Muscle of leg (tissue), 16 donors: ENCODE measurements at places on chromosomes 3 and 15. TPM values are rescaled to one million over a fixed set of nuclear protein-coding genes. Genes with fewer than 3 reads are reported as not detected.

DNA sequence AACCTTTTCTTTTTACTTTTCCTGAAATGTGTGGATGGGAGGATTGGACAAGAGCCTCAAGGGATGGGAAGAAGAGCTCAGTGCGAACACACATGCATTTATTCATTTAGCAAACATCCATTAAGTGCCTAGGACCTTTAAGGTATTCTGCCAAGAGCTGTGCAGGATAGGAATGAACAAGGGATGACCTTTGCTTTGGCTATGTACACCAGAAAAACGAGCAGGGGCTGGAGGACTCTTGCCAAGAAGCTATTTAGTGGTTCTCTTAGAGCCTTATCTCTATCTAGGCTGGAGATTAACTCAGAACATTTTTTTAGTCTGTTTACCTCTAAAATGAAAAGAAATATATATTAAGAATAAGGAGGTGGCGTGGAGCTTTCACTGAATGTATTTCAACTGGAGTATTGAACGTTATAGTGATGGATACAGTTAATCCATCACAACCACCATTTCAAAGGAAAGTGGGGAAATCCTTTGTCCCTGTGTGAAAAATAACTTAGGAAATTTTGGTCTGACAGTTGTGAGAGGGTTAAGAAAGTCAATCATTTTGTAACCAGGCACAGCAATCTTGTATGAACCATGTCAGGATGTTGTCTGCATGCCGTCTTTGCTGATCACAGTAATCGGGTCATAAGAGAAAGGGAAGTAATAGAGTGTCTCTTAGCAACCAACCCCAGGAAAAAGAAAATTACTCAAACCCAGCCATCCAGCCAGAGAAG, 279.0 kb downstream of the LPP start:
- DNase-seq = peak; percentile 67
- no peaks in the 10 kb centered on the region for H3K4me1 ChIP-seq
- no peaks in the 10 kb centered on the region for H3K36me3 ChIP-seq
- no peak overlapping the region for H3K27ac ChIP-seq
- H3K4me3 ChIP-seq = no peak overlapping the region

GRCh38 chr15:34055868-34056595, 17.0 kb upstream of the AVEN start:
- H3K27ac ChIP-seq = no peak overlapping the region
- H3K4me3 ChIP-seq = no peak overlapping the region
- no peaks in the 10 kb centered on the region for H3K27me3 ChIP-seq
- H3K4me1 ChIP-seq = no peaks in the 10 kb centered on the region
- H3K36me3 ChIP-seq = no peaks in the 10 kb centered on the region

GRCh38 chr3:55297245-55297644, 189.9 kb downstream of the WNT5A start:
- H3K4me1 ChIP-seq = no peaks in the 10 kb centered on the region
- H3K27ac ChIP-seq = no peak overlapping the region
- no peak for DNase-seq
- H3K4me3 ChIP-seq = no peak overlapping the region

DNA sequence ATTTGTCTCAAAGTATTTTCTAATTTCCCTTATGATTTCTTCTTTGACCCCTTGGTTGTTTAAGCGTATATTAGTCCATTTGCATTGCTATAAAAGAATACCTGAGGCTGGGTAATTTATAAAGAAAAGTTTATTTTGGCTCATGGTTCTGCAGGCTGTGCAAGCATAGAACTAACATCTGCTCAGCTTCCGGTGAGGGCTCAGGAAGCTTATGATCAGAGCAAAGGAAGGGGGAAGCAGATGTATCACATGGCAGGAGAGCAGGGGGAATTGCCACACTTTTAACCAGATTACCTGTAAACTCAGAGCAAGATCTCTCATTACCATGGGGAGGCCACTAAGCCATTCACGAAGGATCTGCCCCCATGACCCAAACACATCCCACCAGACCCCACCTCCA, 148.2 kb downstream of the PDE8A start:
- H3K4me1 ChIP-seq = no peaks in the 10 kb centered on the region
- no peaks in the 10 kb centered on the region for H3K27me3 ChIP-seq
- H3K27ac ChIP-seq = no peak overlapping the region
- H3K4me3 ChIP-seq = no peak overlapping the region

ARHGAP31 gene
- 10.5 TPM for total RNA-seq

CHRNA7 gene
- 0.84 TPM for total RNA-seq

DNA sequence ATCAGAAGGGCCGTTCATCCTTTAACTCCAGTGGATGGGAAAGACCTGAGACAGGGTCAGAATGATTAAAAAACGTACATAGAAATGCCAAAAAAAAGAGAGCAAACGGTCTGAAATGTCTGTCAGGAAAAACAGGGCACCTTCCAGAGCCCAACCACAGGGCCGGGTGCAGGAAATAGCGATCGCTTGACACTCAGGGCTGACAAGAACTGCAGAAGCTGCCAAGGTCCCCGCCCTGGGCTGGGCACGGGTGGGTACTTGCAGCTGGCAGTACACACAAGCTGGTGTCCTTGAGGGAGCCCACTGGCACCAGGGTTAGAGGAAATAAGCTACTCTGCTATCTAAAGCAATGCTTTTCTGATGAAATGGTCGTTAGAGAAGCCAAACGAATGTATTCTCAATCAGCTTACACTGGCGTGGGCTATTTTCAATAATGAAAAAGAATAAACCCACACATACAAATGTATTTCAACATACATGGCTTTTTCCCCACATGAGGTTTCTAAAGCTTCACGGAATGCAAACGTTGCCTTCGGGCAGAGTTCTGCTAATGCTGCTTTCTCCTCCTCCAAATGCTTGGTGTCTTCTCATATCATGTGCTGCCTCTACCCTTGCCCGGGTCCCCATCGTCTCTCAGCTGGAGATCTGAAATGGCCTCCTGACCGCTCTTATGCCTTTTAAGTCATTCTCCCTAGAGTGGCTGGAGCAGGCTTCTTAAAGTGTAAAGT, 15.6 kb downstream of the FRMD4B start:
- no peaks in the 10 kb centered on the region for H3K4me1 ChIP-seq
- H3K36me3 ChIP-seq = no peaks in the 10 kb centered on the region
- H3K27ac ChIP-seq = no peak overlapping the region
- H3K4me3 ChIP-seq = no peak overlapping the region
- peak; percentile 67 for DNase-seq

LRRC31 gene
- not detected for total RNA-seq

DNA sequence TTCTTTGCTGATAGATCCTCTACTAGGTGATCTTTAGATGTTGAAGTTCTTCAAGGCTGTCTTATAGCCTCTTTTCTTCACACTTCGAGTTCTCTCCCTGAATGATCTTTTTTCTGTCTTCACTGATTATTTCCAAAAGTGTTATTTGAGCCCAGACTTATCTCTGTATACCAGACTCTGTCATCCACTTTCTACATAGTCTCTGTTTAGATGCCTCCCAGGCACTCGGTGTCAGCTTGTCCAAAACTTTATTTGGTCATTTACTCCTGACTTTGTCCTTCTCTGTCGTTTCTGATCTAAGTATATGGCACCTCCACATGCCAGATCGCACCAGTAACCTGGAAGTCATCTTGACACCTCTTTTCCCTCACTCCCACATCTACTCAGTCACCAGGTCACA, 27.6 kb downstream of the KLHL18 start:
- H3K36me3 ChIP-seq = no peaks in the 10 kb centered on the region
- no peak for DNase-seq
- H3K4me3 ChIP-seq = no peak overlapping the region
- H3K4me1 ChIP-seq = no peaks in the 10 kb centered on the region
- no peak overlapping the region for H3K27ac ChIP-seq

DNA sequence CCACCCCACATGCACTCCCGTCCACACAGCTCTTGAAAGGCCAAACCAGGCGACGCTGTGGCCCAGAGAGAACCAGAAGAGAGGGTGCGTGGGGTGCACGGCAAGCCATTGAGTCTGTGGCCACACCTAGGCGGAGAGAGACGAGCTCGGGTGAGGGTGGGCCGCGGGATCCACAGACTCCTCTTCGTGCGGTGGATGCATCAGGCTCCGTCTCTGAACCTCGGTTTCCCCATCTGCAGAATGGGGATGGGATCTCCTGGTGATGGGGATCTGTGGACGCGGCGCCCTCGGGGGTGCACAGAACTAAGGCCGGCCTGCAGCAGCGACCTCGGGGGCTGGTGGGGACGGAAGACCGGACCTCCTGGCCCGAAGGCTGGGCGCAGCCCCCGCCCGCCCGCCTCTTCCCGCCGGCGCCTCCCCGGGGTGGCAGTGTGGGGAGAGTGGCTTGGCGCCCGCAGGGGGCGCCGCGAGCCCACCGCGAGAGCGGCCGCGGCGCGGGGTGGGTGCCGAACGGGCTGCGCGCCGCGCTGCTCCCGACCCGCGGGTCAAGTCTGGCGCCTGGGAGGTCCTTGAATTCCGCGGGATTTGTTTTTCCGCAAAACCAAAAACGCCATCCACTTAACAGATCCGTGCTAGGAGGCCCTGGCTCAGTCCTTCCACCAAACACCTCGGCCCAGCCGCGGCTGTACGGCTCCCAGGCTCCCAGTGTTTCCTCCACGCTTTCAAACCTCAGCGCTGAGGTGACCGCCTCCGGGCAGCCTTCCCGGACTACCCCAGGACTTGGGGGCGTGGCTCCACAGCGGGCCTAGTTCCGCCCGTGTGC, 13.2 kb upstream of the ADPGK start:
- no peak overlapping the region for H3K27ac ChIP-seq
- peaks cover 12% of the 10 kb centered on the region for H3K27me3 ChIP-seq
- no peaks in the 10 kb centered on the region for H3K36me3 ChIP-seq
- DNase-seq = peak; percentile 77
- peak overlapping the region; percentile 50 for H3K4me3 ChIP-seq
- H3K4me1 ChIP-seq = peaks cover 11% of the 10 kb centered on the region

DNA sequence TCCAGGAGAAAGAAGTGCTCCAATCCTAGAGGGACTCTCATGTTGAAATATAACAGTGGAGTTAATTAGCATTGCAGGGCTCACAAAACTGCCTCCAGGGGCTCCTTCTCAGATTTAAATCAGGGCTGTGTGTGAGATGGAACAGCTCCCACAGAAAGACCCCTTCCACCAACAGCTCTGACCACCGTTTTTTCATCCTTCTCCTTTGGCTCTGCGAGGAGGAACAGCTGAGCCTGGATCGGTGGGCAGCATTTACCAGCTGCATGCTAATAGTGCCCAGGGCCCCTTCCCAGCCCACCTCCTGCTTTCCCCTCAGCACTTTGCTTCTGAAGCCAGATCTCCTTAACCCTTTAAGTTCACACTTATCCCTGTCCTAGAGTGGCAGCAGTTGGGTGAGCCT, 119.2 kb upstream of the UBE2E1 start:
- H3K27me3 ChIP-seq = no peaks in the 10 kb centered on the region
- H3K36me3 ChIP-seq = no peaks in the 10 kb centered on the region
- H3K27ac ChIP-seq = peak overlapping the region; percentile 63
- H3K4me1 ChIP-seq = peaks cover 16% of the 10 kb centered on the region

DNA sequence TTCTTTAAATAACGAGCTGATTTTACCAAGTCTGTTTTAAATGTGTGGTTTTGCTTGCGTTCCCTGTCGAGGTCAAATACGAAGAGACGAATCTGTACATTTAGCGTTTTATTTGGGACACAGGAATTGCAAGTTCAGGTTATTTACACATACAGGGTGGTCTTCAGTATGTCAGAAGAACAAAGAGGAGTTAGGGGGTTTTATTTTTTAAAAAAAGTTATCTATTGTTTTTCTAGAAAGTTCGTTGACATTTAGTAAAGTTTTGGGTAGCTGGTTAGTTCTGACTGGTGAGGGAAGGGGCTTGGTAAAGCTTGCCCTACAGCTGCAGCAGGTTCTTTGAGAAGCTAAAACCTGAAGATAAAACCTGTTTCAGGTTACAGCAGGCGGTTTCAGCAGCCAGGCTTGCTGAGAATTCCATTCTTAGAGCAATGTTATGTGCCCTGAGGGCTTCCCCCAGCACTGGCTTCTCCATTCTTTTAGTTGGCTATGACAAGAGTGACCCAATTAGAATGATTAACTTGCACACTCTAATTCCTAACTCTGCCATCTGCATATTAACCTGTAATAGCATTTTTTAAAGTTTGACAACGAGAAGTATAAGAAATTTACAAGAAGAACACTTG, 815 bp upstream of the ZNF280D start:
- no peaks in the 10 kb centered on the region for H3K36me3 ChIP-seq
- DNase-seq = peak; percentile 50
- H3K27me3 ChIP-seq = no peaks in the 10 kb centered on the region
- peaks cover 13% of the 10 kb centered on the region for H3K4me1 ChIP-seq
- H3K4me3 ChIP-seq = peak overlapping the region; percentile 80

- H3K36me3 ChIP-seq = no peaks in the 10 kb centered on the region
- no peaks in the 10 kb centered on the region for H3K27me3 ChIP-seq
- DNase-seq = no peak
- no peak overlapping the region for H3K27ac ChIP-seq
- H3K4me3 ChIP-seq = no peak overlapping the region
These were observed 172.0 kb upstream of the CD96 start for GRCh38 chr3:111369958-111370357.

- no peak for DNase-seq
- H3K36me3 ChIP-seq = no peaks in the 10 kb centered on the region
- H3K27ac ChIP-seq = no peak overlapping the region
- H3K27me3 ChIP-seq = peaks cover 99% of the 10 kb centered on the region
- peaks cover 58% of the 10 kb centered on the region for H3K4me1 ChIP-seq
- H3K4me3 ChIP-seq = no peak overlapping the region
These were observed 1.9 kb downstream of the GATA2 start for GRCh38 chr3:128490915-128491690.

DNA sequence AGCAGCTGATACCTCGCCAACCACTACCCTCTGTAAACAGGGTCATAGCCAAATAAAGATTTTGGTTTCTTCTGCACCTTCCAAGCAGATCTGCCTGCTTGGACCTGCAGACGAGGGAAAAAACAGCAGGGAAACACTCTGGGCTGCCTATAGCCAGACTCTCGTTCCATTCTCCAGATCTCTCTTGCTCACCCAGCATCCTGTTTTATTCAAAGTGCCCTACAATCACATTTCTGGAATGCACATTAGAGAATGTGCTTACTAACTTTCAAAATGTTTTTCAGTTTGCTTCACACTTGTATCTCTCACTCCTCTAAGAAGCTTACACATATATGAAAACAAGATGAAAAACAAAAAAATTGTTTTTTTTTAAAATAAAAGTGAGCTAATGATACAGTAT, 71.4 kb downstream of the MLH1 start:
- no peak for DNase-seq
- no peak overlapping the region for H3K4me3 ChIP-seq
- no peak overlapping the region for H3K27ac ChIP-seq
- no peaks in the 10 kb centered on the region for H3K27me3 ChIP-seq
- H3K36me3 ChIP-seq = peaks cover 29% of the 10 kb centered on the region

GRCh38 chr3:188157407-188157806, 3.5 kb downstream of the LPP start:
- H3K27ac ChIP-seq = peak overlapping the region; percentile 1
- peaks cover 43% of the 10 kb centered on the region for H3K4me1 ChIP-seq
- no peak overlapping the region for H3K4me3 ChIP-seq

DNA sequence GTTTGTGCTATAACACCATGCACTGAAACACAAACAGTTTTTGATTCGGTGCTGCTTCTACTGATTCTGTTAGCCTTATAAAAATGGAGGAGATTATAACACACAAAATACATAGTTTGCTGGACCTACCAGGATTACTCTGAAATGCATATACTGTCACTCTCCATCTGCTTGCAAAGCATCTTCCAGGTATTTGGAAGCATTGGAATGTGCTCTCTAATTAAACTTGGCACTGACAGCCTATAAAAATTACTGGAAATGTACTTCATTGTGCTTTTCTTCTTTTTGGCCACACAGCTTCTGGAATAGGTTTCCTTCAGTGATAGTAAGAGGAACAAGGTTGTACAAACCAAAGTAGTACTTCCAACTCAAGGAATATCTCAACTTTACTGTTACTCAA, 376.1 kb downstream of the UNC13C start:
- H3K36me3 ChIP-seq = no peaks in the 10 kb centered on the region
- H3K27me3 ChIP-seq = no peaks in the 10 kb centered on the region
- no peak overlapping the region for H3K27ac ChIP-seq
- H3K4me1 ChIP-seq = no peaks in the 10 kb centered on the region
- no peak for DNase-seq
- H3K4me3 ChIP-seq = no peak overlapping the region

PODXL2 gene
- total RNA-seq = 5.8 TPM
